Brain pericyte (primary cell): ENCODE measurements at places on chromosomes 2 and 18.

DNA sequence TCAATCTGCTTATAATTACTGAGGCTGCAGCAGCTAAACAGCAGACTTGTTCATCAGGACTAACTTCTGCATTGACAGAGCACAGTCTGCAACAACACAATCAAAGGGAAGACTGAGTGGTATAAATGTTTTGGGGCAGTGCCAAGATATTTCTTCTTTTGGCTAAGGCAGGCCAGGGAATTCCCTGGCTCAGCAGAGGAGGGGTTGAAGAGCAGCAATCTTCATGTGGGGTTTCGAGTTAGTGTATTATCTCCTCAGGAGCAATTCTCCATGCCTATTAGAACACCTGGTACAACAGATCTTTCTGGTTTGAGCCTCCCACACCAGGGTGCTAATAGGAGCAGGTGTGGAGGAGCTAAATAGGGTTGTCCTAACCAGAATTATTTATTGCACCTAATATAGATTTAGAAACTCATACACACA is 103.0 kb upstream of the STK17B start:
- peak; percentile 50 for DNase-seq

GRCh38 chr2:96888072-96889011 is 18.5 kb upstream of the SEMA4C start:
- no peak for DNase-seq

GRCh38 chr2:10126632-10127026 is 4.1 kb downstream of the RRM2 start:
- no peak for DNase-seq

DNA sequence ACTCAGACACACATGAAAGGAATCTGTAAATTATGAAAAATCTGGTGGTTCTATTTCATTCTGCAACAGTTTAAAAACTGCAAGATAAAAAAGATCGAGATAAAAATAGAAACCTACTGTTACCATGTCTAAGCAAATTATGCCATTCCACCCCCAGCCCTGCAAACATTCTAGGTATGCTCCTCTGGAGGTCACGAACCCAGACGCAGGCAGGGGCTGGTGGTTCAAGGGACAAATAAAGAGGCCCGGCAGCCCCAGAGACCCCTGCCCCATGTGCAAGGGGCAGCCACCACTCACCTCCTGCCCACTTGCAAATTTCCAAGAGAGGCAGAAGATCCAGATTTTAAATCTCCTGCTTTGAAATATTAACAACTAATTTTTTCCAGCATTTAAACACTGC is 210.5 kb downstream of the ANAPC1 start:
- DNase-seq: no peak

GRCh38 chr2:241695651-241696050 is 6.2 kb upstream of the ING5 start:
- no peak for DNase-seq

DNA sequence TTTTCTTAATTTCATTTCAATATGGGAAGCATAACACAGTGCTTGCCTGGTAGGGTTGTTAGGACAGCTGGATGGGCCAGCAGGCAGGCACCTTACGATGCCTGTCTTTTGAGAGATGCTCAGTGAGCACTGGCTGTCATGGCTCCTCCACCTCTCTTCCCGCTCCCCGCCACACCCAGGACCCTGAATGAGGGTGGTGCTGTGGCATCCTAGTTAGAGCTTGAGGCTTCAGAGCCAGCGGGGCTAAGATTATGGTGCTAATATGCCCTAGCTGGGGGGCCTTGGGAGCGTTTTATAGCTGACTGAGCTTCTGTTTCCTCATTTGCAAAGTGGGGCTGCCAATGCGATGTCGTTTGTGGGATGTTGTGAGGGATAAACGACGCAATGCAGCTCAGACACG is 37.7 kb downstream of the ASB1 start:
- no peak for DNase-seq

GRCh38 chr2:74094291-74094690 is 53.4 kb downstream of the BOLA3 start:
- no peak for DNase-seq

- no peak for DNase-seq
Measured at GRCh38 chr18:37538526-37539205, 26.9 kb downstream of the CELF4 start.

DNA sequence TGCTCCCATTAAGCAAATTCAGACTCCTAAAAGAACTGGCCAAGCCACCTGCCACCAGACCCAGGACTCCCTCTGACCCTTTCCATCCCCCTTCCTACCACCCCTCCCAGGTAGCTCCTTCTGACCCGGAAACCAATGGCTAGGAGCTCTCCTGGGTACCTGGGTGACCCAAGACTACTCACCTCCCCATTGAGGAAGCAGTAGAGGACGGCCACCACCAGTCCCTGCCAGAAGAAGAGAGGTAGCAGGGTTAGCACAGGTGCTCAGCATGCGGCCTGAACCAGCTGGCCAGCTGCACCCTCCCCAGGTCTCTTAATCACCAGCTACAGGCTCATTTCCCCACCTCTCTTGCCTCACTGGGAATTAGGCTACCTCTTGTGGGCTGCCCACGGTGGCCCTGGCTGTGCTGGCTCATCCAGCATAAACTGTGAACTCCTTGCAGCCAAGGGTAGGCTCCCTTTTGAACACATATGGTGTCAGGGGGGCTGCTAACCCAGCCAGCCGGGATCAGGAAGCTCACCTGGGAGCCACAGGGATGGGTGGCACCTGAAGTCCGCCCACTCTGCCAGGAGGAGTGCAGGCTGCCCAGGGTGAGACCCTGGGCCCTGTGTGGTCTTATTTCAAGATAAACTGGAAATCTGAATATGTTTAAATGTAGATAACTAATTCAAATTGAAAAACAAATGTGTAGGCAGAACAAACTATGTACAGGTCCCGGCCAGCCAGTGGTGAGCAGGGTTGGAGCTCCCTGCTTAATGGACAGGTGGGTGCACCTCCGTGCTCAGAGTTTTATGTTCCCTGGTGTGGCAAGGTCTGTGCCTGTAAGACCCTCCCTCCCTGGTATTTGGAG is 9.9 kb downstream of the TMEM37 start:
- DNase-seq: no peak

DNA sequence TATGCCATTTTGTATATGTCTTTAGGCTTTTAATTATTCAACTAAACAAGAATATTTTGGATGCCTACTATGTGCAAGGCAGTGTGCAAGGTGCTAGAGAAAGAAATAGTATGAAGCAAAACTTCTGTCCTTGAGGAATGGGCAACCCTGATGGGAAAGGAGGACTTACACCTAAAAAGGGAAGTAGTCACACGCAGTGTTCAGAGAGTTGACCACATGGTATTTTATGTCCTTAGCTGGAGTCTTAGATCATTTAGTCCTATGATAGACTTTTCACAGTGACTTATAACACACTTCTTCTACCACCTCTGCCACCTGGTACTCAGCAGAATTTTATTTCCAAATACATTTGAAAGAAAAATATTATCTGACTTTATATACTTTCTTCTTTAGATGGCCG is 291.6 kb downstream of the PLCL1 start:
- DNase-seq: no peak

DNA sequence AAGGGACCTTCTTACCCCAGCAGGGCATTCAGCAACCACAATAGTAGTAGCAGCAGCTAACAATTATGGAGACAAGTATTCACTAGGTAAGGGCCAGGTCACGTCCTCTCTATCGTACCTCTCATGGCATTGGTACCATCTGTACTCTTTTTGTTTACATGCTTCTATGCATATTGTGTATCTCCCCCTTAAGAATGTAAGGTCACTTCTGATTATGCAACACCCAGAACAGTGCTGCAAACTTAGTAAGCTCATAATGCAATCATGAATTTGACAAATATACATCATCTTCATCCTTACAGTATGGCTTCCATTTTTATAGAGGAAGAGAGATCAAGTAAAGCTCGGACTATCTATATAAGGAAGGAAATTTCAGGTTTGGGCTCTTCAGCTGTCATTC is 46.1 kb downstream of the SPRED2 start:
- DNase-seq: no peak

- DNase-seq: no peak
Measured at GRCh38 chr2:9139491-9140443, 66.8 kb upstream of the ASAP2 start.

DNA sequence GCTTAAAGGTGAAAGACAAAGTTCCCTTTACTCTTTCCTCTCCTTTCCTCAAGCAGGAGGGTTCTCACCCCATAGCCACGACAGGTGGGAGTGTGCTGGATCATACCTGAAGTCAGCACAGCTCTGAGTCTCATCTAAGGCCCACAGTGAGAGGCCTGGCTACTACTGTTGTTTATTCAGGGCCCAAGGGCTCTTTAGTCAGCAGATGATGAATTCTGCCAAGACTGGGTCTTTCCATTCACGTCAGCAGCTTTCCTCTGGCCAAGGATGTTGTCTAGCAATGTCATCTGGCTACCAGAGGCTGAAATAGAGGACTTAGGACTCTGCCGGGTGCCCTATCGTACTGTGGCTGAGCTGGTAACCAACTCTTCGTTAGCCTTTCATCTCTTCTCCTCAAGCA is 308.4 kb upstream of the THUMPD2 start:
- DNase-seq: no peak

DNA sequence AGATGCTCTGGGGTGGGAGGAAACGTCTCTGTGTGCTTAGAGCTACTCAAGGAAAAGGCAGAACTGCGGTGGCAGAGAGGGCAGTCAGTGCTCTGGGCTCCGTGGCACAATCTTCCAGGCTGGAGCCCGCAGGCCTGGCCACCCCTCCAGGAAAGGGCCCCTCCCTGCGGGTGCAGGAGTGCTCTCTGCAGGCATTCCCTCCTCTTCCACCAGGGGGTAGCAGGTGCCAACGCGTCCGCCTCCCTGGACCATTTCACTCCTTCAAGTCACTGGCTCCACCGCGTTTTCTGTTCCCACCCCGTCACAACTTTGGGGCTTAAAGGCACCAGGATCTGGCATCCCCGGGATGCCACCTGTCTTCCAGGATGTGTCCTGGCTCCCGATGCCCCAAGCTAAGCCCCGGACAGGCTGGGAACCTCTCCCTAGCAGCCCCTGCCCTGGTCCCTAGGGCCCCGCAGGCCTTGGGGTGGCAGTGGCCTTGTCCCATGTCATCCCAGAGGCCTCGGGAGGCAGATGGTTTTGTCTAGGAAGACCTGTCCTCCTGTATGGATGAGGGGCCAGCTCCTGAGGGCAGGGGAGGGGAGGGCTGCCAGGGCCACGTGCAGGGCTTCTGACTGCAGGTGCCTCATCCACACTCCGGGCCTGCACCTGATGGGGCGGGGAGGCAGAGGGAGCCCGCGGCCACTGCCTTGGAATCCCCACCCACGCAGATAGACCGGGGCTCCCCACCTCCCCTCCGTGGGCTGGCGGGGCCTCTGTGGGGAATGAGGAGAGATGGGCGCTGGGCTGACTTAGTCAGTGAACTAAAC is 26.4 kb downstream of the KCNIP3 start:
- no peak for DNase-seq

DNA sequence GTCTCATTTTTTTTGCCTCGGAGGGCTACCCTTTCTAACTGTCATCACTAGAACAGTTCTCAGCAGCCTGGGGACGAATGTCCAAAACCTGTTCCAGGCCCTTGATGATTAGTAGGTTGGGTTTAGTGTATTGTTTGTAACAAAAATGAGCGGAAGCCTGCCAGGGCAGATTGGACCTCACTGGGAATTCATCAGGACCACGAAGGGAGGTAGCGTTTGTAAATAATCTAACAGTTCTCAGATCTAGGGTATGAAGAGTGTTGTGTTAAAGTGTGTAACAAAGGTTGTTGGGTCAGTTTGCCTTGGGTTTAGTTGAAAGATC is 799 bp downstream of the CEP68 start:
- DNase-seq: no peak

DNA sequence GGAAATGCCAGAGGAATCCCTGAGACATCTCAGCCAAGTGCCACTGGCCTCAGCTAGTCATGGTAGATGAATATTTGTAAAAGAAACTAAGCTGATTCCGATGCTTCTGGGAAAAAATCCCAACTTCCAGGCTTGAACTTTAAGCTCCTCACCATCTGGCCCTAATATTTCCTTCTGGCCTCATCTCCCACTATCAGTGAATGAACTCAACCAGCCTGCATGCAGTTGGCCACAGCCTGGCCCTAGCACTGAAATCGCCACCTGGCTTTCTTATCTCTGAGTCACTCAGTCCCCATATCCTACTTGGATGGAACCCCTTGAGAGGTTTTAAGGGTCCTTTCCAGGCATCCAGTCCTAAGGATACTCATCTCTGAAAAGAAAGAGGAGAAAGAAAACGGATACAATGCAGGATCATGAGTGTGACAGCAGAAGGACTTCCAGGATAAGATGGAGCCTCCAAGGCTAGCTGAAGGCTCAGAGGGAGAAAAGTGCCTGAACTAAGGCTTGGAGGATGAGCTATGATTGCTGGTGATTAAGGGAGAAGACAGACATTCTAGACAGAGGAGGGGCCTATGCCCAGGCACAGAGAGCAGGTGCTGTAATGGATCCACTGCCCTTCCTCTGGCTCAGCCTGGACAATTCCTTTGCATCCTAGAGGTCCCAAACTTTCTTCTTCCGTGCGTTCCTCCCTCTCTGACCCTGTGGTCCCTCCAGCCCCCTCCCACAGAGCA is 141.5 kb upstream of the MYCN start:
- no peak for DNase-seq

GRCh38 chr2:11473659-11474433 is 7.9 kb upstream of the E2F6 start:
- DNase-seq: no peak

DNA sequence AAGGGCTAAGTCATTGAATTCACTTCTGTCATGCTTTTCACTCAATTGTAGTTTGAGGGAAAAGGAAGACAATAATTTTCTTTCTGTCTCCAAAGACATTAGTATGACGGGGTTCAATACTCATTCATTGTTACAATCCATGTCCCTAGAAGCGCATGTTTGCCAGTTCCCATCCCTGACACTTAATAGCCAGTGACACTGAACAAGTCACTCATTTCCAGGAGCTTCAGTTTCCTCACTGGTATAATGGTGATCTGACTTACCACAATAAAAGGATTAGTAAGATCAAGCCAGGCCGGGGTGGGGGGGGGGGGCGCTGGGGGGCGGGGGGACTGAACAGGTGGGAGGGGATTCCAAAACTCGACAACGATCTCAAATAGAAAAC is 144.8 kb upstream of the MAP3K20 start:
- no peak for DNase-seq

- no peak for DNase-seq
Measured at GRCh38 chr2:33197198-33197938, 250.6 kb downstream of the LTBP1 start.

DNA sequence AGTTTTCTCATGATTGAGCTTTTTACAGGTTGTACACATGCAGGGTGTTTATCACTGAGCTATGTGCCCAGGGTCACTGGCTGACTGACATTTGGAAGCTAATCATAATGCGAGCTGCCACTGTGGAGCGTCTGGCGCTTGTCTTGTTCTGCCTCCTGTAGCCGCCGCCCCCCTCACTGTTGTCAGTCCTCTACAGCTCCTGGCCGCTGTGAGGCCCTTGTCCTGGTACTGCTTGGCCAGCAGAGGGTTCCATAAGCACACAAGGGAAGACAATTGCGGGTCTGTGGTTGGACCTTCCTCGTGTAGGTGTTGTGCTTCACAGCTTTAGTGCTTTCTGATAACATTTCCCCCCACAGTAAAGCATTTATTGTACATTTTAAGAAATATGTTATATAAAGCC is 105.6 kb upstream of the LDLRAD4 start:
- DNase-seq: no peak
